ENCODE measurements at places on chromosomes 2 and 18. TPM values are rescaled to one million over a fixed set of nuclear protein-coding genes. Genes with fewer than 3 reads are reported as not detected.

GRCh38 chr2:209305746-209306196 is 118.1 kb upstream of the MAP2 start:
- DNase-seq = no peak

DNA sequence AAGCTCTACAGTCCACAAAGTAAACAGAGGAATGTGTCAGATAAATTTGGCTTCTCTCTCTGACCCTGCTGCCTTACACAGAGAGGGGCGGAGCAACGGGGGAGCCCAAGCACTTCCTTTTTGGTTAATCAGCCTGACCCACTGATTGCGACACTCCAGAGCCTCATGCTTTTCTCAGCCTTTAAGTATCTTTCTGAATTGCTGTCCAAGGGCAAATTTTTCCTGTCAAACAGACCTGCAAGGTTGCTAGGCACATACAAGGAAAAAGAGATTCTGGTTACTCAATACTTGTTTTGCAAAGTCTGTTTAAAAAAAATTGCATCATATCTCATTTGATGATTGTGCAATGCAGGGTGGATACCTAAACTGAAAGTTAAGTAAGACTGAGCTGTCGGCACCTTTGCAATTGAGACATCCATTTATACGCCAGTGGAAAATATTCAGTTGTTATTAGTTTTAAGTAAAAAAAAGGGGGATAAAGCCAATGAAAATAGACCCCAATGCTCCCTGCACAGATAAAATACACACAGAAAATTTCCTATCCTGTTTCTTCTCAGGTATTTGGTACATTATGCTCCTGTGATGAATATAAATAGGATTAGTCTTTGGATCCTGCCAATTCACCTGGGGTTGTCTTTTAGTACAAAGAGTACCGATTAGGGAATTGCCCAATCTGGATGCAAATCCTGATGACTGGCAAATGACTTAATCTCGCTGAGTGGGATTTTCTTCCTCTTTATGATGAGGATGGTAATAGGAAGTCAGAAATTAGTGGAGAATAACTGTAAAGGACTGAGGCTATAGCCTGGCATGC is 260.2 kb upstream of the TRIB2 start:
- no peak for DNase-seq

GRCh38 chr18:34529358-34530335 is 180.5 kb upstream of the DTNA start:
- no peak for DNase-seq

- no peak for DNase-seq
Measured at GRCh38 chr2:126241411-126241810, 414.5 kb upstream of the GYPC start.

DNA sequence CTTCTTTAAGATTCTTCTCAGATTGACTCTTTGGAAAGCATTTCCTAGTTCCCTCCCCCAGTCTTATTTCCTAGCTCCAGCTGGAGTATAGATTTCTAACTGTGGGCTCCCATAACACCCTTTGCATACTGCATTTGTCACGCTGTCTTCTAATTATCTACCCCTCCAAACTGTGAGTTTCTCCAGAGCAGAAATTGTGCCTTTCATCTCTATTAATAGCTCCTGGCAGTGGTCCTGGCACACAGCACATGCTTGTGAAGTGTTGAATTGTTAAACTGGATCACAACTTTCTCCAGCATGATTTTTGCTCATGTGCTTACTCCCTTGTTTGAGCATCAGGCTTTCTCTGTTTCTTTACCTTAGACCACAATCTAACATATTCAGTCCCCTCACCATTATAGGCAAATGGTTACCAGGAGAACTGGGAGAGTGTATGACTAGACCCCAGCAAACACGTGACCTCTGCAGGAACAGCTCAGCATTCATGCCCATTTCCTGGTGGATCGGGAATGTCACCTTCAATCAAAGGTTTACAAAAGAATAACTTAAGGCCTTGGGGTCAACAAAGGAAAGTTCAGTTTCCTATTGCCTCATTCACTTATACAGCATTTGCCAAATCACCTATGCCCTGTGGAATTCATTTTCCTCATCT is 175.7 kb upstream of the TANK start:
- DNase-seq = no peak

DNA sequence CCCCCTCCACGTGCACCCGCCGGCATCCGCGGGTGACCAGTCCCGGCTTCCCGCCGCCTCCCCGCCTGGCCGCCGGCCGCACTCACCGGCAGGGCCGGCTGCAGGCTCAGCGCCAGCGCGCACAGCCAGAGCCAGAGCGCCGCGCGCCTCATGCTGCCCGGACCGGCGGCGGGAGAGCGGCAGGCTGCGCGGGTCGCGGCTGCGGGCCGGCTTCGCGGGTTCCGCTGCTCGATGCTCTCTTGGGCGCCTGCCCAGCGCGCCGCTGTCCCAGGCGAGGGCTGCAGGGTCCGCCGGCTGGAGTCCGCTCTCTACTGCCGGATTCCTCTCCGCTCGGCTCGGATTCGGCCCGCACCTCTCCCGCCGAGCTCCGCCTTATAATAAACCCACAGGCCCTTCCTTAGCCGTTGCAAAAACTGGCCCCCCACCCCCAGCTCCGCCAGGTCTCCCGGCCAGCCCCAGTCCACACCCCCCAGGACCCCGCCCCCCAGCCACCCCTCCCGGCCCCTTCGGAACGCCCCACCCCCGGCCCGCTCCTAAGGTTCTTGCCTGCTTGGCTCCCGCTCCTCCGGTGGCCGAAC is at the start of gene SDC1:
Gene SDC1 (minus strand): TSS at position 415 of the 578 bp plus-strand sequence. CDS start 263 bp downstream, at position 152.
- no peak for DNase-seq

GRCh38 chr2:228224410-228224809 is 42.9 kb upstream of the SPHKAP start:
- no peak for DNase-seq

GRCh38 chr2:179443180-179443579 is 178.5 kb upstream of the SESTD1 start:
- DNase-seq = no peak

- no peak for DNase-seq
Measured at GRCh38 chr2:44894058-44894457, 47.4 kb upstream of the SIX3 start.

KATNAL2 gene
- 7.1 TPM for total RNA-seq

SERPINB3 gene
- total RNA-seq = not detected

FSIP2 gene
- total RNA-seq = 3.4 TPM

DCC gene
- 0.24 TPM for total RNA-seq

LRRTM1 gene
- total RNA-seq = not detected
